ENCODE measurements at places on chromosomes 5 and 9. TPM values are rescaled to one million over a fixed set of nuclear protein-coding genes. Genes with fewer than 3 reads are reported as not detected.

NADK2 gene
- polyA plus RNA-seq = 20.1 TPM

PLCXD3 gene
- 9.7 TPM for polyA plus RNA-seq

TEK gene
- not detected for polyA plus RNA-seq

FBXO10 gene
- polyA plus RNA-seq = 6.1 TPM

IRF1 gene
- polyA plus RNA-seq = 0.90 TPM

C9 gene
- 0.08 TPM for polyA plus RNA-seq

SLCO6A1 gene
- polyA plus RNA-seq = not detected

DDX4 gene
- not detected for polyA plus RNA-seq

LYSMD3 gene
- polyA plus RNA-seq = 12.0 TPM

CAPSL gene
- polyA plus RNA-seq = 0.50 TPM

PCDHB10 gene
- polyA plus RNA-seq = 3.6 TPM

CDKN2A gene
- polyA plus RNA-seq = 28.8 TPM

ZNG1F gene
- polyA plus RNA-seq = 47.8 TPM

ARID3C gene
- polyA plus RNA-seq = not detected

SLU7 gene
- polyA plus RNA-seq = 124 TPM

ESM1 gene
- polyA plus RNA-seq = not detected

DMRT3 gene
- not detected for polyA plus RNA-seq

CTNND2 gene
- polyA plus RNA-seq = 35.0 TPM

PCDHA6 gene
- polyA plus RNA-seq = 4.0 TPM

GRM6 gene
- polyA plus RNA-seq = 0.05 TPM

POU5F2 gene
- polyA plus RNA-seq = 0.14 TPM

PCDHAC1 gene
- 11.6 TPM for polyA plus RNA-seq

PCDHGB3 gene
- polyA plus RNA-seq = 1.2 TPM

GNA14 gene
- polyA plus RNA-seq = 7.1 TPM

MARCOL gene
- polyA plus RNA-seq = not detected

SRD5A1 gene
- 17.3 TPM for polyA plus RNA-seq

OR1Q1 gene
- polyA plus RNA-seq = not detected

IFNK gene
- not detected for polyA plus RNA-seq

UIMC1 gene
- polyA plus RNA-seq = 11.2 TPM

EIF4EBP3 gene
- polyA plus RNA-seq = 7.7 TPM

ORM2 gene
- polyA plus RNA-seq = not detected

BAAT gene
- 0.71 TPM for polyA plus RNA-seq

PCDHB11 gene
- 1.1 TPM for polyA plus RNA-seq

ARL14EPL gene
- polyA plus RNA-seq = not detected

SPAAR gene
- polyA plus RNA-seq = 0.52 TPM

ROR2 gene
- polyA plus RNA-seq = not detected

OR1J2 gene
- polyA plus RNA-seq = not detected

MSX2 gene
- 1.5 TPM for polyA plus RNA-seq

PIP5K1B gene
- 47.0 TPM for polyA plus RNA-seq

PCDHB13 gene
- 5.2 TPM for polyA plus RNA-seq

INSL4 gene
- not detected for polyA plus RNA-seq
